ENCODE measurements at places on chromosomes 4 and X.
A peak's percentile ranks its signal among the peaks of the same experiment; 100 is the strongest.

DNA sequence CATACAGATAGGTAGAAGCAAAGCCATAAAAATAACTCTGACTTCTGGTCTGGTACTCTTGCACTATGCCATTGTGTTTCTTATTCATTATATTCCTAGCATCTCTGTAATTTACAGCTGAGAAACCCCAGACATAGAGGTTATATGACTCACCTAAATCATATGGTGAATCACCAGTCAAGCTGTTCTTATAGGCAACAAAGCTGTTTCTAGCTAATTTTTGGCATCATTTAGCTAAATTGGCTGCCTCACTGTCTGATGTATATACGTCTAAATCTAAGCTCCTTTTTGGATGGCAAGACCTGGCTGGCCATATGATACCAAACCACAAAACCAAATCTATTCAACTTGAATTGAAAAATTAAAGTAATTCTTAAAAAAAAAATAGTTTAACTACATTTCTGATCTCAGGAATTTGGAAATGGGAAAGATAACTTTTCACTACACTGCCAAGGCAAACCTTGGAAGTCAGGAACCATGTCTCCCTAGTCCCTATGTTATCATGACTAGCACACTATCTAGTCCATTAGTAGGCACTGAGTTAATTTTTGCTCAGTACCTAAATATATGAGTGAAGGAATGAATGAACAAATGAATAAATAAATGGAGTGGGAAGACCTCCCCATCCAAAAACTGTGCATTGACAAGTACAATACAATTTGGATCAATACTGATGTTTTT is 41.3 kb upstream of the STAG2 start:
- no peak for DNase-seq

DNA sequence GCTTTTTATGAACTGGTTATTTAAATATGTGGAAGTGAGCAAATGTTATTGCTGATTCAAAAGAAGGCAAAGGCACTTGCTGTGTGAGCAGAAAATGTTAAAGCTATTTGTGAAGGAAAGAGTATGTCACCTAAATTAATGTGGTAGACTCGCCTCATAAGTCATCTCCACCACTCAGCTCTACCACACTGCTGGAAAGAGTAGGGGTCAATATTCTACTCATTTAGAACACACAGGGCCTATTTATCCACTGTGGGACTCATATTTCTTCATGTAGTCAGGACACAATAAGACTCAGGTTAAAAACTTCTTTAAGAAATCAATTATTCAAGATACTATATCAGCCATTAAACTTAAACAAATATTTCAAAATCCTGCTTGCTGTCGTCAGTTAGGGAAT is 106.5 kb downstream of the SLC7A11 start:
- no peak for DNase-seq

DNA sequence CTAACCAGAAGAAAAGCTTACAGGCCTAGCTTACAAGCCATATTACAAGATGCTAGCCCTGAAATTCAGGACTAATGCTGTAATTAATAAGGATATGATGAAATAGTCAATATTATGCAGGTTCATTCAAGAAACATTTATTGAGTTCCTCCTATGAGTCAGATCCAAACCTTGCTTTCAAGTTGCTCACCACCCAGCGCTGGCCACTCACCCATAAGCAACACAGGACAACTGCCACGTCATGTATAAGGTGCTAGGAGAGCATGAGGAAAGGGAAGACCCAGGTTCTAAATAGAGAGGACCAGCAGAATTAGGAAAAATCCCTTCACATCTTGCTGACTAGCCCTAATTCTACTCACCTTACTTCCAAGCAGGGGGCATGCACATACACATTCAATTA is 23.3 kb downstream of the MAML3 start:
- DNase-seq: no peak

GRCh38 chrX:10050481-10050880 is 83.3 kb downstream of the CLDN34 start:
- DNase-seq: no peak

- DNase-seq: peak; percentile 52
These were observed 426 bp downstream of the SLBP start for GRCh38 chr4:1711571-1712215.

DNA sequence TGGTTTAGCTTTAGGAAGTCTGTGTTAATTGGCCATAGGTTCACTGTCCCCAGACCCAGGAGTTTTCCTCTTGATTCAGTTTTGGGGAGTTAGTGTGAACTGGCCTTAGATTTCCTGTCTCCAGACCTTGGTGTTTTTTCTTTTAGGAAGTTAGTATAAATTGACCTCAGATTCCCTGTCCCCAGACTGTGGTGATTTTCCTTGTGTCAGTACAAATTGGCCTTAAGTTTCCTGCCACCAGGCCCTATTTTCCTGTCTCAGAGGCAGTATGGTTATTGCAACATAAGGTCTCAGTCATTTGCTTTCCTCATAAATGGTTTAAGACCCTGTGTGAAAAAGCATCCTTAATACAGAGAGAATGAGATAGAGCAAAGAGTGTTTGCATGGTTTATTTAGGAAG is 595.8 kb downstream of the NLGN4X start:
- no peak for DNase-seq

DNA sequence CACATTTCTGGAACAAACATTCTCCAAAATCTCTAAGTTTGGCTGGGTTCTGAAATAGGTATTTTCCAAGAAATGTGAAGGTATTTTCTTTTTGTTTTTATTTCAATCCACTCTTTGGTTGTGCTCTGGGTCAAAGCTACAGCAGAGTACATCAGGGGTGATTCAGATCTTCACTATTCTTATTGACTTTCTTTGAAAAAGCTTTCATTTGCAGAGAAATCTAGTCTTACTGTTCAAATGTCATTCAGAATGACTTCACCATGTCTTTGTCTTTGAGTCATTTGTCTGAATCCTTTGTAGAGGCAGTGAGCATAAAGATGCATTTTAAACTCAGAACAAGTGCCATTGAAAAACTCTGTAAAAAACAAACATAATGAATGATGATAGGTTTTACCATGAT is 547.2 kb upstream of the ADGRL3 start:
- no peak for DNase-seq

- DNase-seq: peak; percentile 30
These were observed 6.7 kb upstream of the TMEM154 start for GRCh38 chr4:152686452-152687013.

DNA sequence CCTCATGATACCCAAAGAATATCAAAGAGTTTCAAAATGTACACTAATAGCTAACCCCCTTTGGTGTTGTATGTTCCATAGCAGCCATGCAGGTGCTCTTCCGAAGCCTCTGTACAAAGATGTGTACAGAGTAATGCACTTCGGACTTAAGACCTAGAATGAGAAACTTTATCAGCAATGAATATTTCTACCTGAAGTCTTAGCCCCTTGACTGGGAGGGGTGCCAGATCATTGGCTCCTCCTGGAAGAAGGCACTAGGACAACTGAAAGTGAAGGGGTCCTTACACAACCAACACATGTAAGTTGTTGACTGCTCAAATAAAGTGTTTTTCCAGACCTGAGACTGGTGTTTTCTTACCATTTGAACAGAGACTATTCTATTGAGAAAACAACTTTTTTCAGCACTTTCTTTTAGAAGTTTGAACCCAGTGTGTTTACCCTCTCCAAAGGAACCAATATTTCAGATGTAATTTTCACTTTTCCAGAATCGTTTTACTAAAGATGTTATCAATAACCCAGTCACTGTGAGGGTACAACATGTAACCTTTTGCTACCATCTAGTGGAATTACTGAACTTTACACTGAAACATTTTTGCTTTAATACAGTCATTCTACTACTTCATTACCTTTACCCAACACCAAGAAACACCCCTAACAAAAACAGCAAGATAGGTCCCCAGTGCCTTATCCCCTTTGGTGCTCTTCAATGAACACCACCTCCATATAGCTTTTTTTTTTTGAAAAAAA is 33.3 kb upstream of the PRDX4 start:
- peak; percentile 20 for DNase-seq

DNA sequence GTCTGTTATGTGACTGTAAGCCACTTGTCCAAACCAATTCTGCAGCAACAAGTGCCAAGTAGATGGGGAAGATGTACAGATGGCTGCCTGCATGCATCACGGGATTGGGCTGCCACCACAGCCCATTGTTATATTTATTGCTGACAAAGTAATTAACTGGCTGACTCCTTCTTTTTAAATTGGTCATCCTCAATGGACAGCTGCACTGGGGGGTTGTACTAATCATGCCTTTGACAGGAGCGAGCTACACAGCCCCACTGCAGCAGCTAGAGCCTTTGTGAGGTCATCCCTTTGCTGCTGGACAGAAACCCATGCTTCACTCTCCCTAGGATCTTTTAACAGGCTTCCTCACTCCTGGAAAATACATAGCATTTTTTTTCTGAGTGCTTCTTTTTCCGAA is 146.7 kb upstream of the CXXC4 start:
- no peak for DNase-seq

DNA sequence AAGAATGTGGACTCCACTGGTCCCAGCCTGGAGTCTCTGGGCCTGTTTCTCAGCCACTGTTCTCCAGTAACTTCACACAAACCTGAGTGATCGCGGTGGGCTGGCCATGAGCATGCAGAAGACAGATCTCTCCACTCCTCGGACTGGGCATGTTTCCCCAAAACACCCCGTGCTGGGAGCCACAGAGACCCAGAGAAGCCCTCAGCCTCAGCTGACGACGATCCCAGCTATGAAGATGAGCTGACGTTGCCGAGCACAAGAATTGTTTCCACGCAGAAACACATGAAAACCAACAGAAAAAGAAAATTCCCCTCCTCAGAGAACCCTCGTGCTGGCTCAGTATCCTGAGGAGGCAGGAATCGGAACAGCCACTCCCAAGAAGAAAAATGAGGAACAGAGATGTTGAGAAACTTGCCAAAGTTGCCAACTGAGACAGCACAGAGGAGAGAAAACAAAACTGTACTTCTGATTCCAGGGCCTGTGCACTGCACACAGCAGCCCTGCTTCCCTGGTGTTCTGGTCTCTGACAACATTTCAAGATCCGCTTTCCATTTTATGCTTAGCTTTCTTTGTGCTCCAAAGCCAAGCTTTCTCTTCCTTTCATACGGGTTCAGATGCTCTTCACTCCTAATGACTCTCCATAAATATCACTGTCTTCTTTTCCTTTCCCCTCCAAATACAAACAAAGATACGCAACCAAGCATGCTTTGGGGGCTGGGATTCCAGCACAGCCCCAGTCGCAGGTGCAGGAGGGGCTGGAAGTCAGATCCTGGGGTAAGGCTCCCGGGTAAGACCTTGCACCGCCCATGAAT is 81.4 kb downstream of the IRF2 start:
- DNase-seq: no peak

DNA sequence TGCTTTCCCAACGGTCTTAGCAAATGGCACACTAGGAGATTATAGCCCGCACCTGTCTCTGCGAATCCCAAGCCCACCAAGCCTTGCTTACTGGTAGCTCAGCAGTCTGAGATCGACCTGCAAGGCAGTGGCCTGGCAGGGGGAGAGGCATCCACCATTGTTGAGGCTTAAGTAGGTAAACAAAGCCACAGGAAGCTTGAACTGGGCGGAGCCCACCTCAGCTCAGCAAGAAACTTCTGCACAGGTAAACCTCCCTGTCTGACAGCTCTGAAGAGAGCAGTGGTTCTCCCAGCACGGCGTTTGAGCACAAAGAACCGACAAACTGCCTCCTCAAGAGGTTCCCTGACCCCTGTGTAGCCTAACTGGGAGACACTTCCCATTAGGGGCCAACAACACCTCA is 42.8 kb downstream of the BRWD3 start:
- DNase-seq: no peak

GRCh38 chrX:68683580-68683979 is 36.1 kb downstream of the STARD8 start:
- no peak for DNase-seq

DNA sequence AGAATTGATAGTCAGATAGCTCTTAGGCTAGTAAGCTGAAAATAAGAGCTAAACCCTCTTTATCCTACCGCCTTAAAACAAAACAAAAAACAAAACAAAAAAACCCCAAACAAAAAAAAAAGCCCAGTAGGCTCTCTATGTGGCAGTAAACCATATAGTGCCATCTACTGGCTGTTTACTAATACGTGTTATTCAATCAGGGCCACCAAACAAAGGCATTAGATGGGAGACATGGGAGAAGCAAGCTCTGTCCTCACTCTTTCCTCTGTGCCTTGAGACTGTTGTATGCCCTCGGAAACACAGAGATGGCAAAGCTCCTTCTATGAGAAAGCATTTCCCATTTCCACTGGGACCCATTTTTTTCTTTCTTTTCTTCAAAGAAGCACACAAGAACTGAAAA is 148.8 kb upstream of the MID1 start:
- DNase-seq: peak; percentile 60

DNA sequence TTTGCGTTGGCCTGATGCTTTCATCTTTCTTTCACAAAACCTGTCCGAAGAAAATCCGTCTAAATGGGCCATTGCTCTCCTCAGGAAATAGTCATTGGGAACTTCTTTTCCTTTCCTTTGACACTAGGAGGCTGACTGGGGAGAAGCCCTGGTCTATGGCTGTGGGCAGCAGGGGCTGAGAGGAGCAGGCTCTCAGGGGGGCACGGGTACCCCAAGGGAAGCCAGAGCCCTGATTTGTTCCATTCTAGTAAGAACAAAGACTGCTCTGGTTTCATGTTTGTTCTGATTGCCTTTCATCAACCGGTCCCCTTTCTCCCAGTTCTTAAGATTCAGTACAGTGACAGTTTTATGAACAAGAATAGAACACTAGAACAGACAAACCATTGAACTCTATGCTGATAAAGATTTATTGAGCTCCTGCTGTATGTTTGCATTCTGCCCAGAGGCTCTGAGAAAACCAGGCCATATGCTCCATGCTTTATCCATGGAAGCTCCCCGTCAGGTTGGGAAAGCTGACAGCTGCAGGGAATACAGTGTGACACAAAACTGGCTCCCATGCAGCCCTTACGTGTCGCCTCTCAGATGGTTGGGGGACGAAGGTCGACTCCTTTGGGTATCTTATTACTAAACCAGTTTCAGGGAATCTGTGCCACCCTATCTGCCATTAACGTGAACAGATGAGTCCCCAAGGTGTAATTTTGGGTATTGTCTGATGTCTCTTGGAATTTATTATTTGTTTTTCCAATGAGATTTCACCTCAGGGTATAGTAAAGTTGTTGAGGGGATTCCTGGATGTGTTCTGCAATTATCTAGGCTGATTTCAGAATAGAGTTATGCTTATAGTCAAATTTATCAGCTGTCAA is 72.4 kb upstream of the MSANTD1 start:
- DNase-seq: no peak

DNA sequence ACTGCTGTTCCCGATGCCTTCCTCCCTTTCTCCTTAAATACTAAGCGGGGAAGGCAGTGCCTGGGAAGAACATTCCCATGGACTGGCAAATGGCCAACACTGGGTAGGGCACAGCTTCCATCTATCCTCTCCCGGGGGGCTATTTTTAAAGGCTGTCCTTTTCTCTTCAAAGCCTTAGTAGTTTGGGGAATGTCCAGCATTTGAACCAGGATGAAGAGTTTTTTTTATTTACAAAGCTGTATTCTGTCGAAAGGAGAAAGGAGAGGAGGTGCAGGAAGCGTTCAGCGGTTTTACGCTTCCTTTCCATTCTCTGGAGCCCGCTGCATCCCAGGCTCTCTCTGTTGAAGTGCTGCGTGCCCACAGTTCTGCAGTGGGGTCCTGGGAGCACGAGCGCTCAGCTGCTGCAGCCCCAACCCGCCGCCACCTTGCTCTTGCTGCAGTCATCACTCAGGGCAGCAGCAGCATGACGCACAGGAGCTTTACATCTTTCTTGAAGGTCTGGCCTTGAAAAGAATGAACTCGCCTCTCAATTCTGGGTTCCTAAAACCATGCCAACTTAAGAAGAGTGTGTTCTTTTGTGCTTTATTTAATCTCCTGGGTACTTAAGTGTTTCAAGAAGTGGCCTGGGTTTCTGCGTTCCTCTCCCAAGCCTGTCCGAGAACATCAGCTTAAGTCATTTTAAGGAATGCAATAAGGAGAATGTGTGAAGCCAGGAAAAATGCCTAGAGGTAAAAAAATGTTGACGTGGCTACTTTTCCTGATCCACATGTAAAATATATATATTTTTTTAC is 427.2 kb downstream of the MAPK10 start:
- no peak for DNase-seq

All from hematopoietic multipotent progenitor cell treated with erythropoietin and hydrocortisone succinate and interleukin-3 and kit ligand, for 6 days (in vitro differentiated cells).